Mesothelial cell of epicardium (in vitro differentiated cells): ENCODE measurements at places on chromosomes 6 and 20. TPM values are rescaled to one million over a fixed set of nuclear protein-coding genes. Genes with fewer than 3 reads are reported as not detected.

DNA sequence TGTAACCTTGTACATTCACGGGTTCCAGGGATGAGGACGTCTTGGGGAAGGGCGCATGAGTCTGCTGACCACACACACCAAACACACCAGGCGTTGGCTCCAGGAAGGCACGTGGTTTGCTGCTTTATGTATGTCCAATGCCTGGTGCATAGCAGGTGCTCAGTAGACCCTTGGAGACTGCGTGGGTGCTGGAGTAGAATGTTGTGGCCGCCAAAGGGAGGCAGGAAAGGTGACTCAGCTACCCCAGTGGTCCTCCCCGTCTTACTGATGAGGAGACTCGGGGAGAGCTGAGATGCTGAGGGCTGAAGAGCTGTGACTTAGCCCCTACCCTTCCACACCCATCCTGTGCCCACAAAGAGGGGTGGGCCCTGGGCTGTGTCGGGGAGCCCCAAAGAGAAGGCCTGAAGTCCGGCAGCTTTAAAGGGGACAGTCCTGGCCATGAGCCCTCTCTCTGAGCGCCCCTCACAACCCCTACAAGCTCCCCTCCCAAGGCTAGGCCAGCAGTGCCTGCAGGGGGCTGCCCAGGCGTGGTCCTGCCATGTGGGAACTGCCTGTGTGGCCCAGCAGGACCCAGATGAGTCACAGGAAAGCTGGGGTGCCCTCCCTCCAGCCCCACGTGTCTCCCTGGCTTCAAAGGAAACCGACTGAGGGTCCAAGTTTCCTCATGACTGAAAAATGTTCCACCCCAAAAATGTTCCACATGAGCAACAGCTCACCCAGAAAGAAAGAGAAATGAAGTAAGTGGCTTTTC lies 28.0 kb upstream of the PTGIS start:
- DNase-seq, result no peak
- peak overlapping the region; percentile 81 for H3K27ac ChIP-seq
- peaks cover 38% of the 10 kb centered on the region for H3K4me1 ChIP-seq
- H3K4me3 ChIP-seq, result no peak overlapping the region
- H3K36me3 ChIP-seq, result no peaks in the 10 kb centered on the region

GRCh38 chr6:31399589-31400466 lies 3.6 kb upstream of the MICA start:
- H3K36me3 ChIP-seq, result no peaks in the 10 kb centered on the region
- peak overlapping the region; percentile 87 for H3K4me3 ChIP-seq
- peaks cover 4% of the 10 kb centered on the region for H3K27me3 ChIP-seq
- H3K4me1 ChIP-seq, result peaks cover 43% of the 10 kb centered on the region
- peak overlapping the region; percentile 96 for H3K27ac ChIP-seq

DNA sequence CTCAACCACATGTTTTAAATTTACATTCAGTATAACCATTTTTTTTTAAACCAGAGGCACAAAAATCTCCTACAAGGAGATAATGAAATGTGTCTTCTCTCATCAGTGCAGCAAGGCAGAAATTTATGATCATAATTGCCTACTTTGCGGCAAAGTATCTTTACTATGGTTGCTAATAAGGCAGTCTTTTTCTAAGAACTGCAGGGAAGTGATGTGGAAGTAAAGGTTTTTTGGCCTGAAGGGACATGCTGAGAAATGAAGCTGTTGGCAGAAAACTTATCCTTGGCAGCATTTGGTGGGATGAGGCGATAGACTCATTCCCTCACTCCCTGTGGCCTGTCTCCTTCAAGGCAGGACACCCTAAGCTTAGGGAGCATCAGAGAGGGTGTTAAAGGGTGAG lies 48.7 kb downstream of the SCGN start:
- no peak overlapping the region for H3K4me3 ChIP-seq
- no peaks in the 10 kb centered on the region for H3K36me3 ChIP-seq
- H3K27me3 ChIP-seq, result peaks cover 27% of the 10 kb centered on the region
- DNase-seq, result no peak
- H3K27ac ChIP-seq, result no peak overlapping the region
- H3K4me1 ChIP-seq, result peaks cover 4% of the 10 kb centered on the region

Gene KCNK16
- not detected in 3 replicates for total RNA-seq

Gene SH3BGRL2
- total RNA-seq, result 24.7 to 27.1 TPM (median 26.1 TPM) in 3 replicates

Gene KIAA1586
- 26.2 to 29.8 TPM (median 27.6 TPM) in 3 replicates for total RNA-seq
